ENCODE measurements at places on chromosomes 2 and 18.

- DNase-seq = no peak
Measured at GRCh38 chr2:160010361-160011145, 51.9 kb downstream of the PLA2R1 start.

- no peak for DNase-seq
Measured at GRCh38 chr2:4938206-4938605, 754.0 kb upstream of the SOX11 start.

GRCh38 chr18:49910986-49911385, 97.7 kb upstream of the ACAA2 start:
- DNase-seq = no peak

- DNase-seq = no peak
Measured at GRCh38 chr2:147182260-147182659, 662.6 kb upstream of the ACVR2A start.

DNA sequence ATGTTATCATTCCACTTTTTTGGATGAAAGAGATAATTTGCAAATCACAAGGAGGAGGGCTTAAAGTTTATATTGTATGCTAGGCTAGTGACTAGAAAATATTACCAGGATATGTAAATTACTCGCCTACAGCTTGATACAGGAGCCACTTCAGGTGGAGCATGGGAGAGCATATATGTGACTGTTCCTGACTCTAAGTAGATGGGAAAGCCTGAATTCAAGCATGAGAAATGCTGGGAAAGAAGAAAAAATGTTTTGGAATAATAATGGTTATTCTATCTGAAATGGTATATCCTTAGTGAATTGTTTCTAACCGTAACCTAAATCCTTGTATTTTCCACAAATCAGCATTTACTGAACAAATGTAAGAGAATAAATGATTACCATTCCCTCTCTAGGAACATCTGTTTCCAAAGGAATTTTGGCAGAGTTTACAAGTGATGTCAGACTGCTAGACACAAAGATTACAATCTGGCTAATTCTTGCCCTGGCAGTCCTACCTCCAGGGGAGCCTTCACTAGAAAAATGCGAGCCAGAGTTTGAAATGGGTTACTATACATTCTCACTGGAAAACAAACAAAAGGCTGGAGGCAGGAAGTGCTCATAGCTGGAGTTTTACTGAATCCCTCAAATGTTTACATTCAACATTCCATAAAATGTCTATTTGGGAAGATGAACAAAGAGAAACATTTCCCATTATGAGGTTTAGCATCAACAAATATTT, 129.4 kb upstream of the MAPRE2 start:
- DNase-seq = peak; percentile 18

DNA sequence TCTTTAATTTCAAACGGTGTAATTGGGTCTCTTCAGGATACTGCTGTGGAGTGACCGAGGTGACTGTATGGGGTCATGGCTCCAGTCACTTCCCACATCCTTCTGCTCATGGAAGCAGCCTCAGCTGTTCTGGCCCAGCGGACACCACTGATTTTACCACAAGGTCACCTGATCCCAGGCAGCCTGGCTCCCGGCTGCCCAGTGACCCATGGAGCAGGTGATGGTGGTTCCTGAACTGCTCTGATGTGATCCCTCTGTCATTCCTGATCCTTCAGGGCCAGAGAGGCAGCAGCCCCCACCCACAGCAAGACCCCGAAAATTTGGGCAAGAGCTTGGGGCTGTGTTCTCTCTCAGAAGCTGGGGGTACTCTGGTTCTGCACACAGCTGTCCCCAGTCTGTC, 35.5 kb upstream of the HS6ST1 start:
- DNase-seq = no peak

DNA sequence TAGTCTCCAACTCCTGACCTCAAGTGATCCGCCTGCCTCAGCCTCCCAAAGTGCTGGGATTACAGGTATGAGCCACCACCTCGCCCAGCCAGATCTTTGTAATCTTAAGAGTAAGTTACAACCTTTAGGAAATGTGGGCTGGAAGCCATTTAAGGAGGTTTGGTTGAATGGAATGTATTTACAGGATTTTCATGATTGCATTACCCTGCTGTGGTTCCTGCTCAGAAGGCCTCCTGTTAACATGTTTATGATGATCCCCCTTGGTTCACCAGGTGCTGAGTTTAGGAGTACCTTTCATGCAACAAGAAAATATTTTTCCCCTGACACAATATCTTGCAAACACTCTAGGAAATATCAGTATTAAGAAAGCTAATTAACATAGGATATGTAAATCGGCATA, 187.4 kb upstream of the SH3BP4 start:
- DNase-seq = no peak

DNA sequence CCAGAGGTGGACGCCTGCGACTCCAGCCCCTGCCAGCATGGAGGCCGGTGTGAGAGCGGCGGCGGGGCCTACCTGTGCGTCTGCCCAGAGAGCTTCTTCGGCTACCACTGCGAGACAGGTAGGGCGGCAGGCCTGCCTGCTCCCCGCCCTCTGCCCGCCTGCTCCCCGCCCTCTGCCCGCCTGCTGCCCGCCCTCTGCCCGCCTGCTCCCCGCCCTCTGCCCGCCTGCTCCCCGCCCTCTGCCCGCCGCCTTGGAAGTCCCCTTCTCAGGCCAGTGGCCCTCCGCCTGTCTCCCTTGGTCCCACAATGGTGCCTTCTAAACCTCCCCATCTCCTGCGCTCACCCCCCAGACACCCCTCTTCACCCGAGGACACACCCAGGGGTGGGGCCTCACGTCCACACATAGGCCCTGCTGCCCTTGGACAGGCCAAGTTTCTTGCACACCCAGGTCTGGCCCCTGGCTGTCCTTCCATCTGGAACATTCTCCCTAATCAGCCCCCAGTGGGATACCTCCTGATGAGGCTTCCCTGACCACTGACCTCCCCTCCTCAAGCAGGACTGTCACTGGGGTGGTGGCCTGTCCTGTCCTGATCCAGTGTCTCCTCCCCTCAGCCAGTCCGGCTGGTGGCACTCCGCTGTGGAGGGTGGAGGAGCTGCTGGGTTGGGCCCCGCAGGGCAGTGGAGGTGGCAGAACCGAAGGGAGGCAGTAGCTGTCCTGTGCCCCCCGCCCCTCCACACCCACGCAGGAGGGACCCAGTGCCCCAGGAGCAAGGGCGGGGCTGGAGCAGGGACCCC, 37.9 kb downstream of the MTERF4 start:
- DNase-seq = peak; percentile 32

GRCh38 chr2:26184555-26185303, 11.8 kb downstream of the GAREM2 start:
- DNase-seq = peak; percentile 96

DNA sequence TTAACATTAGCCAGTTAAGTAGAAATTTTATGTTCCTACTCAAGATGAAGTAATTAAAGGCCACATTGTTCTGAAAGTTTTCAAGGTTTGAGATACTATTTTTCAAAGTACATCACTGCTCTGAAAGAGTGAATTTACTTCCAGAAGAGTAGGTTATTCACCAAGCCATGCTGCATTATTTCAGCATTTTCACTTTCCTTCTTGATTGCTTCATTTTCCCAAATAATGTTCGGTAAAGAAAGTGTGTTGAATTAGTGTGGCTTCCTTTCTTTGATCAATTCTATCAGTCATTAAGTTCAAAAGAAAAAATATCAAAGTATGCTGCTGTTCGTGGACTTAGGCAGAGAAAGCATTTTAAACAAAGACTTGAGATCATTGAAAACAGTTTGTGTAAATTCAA, 310.3 kb downstream of the XIRP2 start:
- DNase-seq = no peak

GRCh38 chr2:176075481-176075880, 8.3 kb downstream of the EVX2 start:
- no peak for DNase-seq

DNA sequence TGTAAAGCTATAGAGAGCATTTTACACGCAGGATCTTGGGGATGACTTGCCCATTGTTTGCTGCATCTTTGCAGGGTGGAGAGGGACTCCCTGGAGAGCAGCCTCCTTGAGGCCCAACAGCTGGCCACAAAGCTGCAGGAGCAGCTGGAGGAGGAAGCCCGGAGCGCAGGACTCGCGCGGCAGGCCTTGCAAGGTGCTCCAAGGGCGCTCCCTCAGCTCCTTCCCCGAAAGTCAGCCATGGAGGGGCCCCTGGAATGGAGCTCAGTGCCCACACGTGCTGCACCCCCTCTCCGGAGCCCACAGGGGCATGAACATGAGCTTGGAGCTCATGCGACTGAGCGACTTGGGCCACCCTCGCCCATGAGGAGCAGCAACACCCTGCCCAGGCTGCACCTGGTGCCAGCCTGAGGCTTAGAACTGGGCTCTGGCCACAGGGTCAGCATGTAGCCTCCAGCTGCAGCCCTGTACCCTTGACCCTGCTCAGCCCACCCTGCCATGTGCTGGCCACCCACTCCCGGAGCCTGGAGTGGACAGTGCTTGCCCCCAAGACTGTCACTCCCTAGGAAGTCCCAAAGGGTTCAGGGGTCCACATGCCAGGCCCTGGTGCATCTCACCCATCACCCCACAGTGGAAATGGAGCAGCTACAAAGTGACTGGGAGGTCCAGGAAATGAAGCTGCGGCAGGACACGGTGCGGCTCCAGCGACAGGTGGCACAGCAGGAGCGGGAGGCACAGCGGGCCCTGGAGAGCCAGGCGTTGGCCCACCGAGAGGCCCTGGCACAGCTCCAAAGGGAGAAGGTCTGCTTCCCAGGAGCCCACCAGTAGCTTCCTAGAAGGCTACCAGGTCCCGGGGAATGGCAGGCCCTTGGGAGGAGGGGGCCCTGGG, 43.0 kb downstream of the CROCC2 start:
- no peak for DNase-seq

GRCh38 chr2:204205082-204205481, 268.5 kb downstream of the ICOS start:
- no peak for DNase-seq

DNA sequence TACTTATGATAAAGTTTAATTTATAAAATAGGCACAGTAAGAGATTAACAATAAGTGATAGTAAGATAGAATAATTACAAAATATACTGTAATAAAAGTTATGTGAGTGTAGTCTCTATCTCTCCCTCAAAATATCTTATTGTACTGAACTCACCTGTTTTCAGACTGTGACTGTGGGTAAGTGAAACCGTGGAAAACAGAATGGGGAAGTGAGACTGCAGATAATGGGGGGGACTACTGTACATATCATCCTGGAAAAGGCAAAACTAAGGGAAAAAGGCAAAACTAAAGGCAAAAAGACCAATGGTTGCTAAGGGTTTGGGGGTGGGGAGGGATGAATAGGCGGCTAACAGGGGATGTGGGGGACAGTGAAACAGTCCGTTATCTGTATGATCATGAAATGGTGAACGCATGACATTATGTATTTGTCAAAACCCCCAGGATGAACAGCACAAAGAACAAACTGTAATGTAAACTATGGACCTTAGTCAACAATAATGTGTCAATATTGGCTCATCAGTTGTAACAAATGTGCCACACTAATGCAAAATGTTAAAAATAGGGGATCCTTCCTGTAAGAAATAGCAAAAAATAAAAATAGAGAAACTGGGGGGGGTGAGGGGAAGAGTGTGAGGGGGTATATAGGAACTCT, 93.8 kb downstream of the EPB41L3 start:
- no peak for DNase-seq

DNA sequence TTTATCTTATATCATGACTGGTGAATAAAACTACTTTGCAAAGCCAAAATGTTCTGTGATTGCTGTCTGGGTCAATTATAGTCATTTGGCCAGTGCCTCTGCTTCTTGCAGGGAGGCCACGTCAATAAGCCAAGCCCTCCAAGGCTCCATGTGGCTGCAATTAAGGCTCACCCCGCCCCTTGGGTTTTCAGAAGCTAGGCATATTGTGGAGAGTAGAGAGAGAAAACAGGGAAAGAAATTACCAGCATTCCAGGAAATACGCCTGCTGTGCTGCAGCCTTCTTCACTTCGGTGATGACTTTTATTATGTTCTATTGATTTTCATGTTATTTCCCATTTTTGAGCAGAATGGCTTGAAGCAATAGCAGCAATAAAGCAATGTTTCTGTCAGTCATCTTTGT, 319.7 kb downstream of the SOX11 start:
- DNase-seq = no peak

DNA sequence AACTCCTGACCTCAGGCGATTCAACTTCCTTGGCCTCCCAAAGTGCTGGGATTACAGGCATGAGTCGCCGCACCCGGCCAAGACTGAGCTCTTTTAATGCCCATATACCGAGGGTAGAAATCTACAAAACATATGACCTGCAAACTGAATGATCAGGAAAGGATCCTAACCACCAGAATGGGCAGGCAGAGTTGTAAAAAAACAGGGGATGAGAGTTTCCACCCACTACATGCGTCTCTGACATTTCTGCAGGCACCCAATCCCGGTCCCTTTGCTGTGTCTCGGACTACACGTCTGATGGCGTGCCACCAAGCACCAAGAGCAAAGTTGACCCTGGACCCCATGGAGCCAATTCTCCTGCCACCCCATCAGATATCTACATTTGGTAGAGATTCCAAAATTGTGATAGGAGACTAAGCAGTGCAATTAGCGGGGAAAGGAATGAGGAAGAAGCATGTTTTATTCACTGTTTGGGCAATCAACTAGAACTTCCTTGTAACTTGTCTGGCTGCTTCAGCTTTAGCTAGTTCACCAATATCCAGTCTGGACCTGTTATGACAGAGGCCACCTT, 74.1 kb downstream of the ATP8B1 start:
- no peak for DNase-seq

- no peak for DNase-seq
Measured at GRCh38 chr2:134677856-134678756, 40.7 kb downstream of the TMEM163 start.

DNA sequence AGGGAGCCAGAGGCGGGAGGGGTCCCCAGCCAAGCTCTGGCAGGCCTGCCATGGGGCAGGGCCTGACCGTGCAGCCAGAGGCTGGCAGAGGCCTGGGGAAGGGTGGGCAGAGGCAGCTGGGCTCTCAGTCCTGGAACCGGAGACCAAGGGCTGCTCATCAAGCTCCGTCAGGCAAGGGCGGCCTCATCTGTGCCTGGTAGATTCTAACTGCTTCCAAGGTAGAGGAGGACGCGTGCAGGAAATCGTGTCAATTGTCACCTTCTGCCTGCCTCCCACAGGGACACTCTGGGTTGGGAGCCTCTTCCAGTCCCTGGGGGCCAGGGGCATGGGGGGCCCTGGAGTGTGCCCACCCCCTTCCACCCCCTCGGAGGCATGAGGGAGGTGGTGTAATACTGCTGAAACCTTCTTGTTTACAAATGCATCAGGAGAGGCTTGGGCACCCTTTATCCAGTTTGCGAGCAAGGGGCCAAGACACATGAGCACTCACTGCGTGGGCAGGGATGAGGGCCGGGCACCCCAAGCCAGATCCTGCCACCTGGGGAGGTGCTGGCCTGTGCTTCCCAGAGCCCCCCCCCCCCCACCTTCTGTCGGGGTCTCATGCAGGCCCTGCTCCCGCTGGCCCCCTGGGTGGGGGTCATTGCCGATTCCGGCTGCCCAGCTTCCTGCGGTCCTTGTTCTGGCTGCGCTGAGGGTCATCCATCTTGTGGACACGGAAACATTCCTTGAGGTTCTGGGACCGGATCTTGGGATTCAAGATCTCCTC, 9.0 kb downstream of the SNORC start:
- DNase-seq = peak; percentile 5

DNA sequence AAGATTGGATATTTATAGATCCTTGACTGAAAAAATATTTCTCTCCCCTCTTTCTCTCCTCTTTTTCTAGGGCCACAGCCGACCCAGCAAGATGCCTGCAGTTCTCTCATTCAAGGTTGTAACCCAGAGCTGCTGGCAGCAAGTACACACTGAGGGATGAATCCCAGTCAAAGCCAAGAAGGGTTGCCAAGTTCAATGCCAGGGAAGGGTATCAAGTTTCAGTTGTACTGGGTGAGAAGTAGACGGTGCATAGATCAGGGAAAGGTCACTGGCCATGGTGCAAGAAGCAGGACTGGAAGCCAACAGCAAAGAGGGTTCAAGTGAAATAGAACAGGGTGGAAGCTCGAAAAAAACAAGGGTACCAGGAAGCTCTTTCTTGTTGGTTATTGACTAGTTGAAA, 170.2 kb downstream of the NRP2 start:
- DNase-seq = no peak

Data from GM03348 (cell line).